Lung (tissue), 17 donors: ENCODE measurements at places on chromosomes 5 and 9.

DNA sequence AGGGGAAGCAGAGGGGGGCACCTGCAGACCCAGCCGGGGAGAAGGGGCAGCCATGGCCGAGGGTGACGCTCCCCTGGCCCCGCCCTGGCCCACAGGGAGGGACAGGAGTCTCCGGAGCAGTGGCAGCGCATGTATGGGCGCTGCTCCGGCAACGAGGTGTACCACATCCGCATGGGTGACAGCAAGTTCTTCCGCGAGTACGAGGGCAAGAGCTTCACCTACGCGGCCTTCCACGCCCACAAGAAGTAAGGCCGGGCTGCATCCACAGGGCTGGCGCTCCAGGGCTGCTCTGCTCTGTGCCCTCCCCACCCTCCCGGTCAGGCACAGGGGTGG is 68.2 kb downstream of the KCNT1 start:
- DNase-seq, result no peak

GRCh38 chr5:135738564-135738875 is 95.9 kb upstream of the SLC25A48 start:
- DNase-seq, result no peak

GRCh38 chr5:178221282-178221681 is 11.3 kb downstream of the PHYKPL start:
- DNase-seq, result no peak

DNA sequence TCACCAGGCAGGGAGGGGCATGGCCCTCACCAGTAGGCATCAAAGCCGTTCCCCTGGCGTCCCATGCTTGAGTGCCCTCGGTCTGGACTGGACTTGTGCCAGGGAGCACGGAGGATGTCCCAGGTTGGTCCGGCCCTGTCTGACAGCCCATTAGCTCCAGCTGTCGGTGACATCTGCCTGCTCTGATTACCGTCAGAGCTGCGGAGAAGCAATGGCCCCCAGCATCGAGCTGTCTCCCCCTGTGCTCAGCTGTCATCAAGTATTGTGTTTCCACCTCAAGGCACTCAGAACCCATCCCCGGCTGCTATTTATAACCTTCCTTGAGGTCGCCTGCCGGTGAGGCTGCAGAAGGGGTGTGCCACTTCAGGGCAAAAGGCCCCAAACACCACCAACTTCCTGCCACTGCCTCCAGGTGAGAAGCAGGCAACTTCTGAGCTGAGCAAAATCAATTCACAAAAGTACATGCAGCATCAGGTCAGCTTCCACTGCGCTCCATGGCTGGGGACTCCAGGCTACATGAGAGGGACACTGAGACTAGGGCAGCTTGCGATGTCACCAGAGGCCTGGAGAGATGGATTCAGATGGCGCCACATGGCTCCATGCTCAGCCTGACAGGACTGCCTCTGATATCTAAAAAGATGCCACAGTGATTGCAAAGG is 142.7 kb downstream of the C5orf15 start:
- DNase-seq, result no peak
